ENCODE measurements at places on chromosomes 2 and 18.
A peak's percentile ranks its signal among the peaks of the same experiment; 100 is the strongest.

- DNase-seq: no peak
Observed at GRCh38 chr2:239946562-239946863, 78.6 kb downstream of the NDUFA10 start.

DNA sequence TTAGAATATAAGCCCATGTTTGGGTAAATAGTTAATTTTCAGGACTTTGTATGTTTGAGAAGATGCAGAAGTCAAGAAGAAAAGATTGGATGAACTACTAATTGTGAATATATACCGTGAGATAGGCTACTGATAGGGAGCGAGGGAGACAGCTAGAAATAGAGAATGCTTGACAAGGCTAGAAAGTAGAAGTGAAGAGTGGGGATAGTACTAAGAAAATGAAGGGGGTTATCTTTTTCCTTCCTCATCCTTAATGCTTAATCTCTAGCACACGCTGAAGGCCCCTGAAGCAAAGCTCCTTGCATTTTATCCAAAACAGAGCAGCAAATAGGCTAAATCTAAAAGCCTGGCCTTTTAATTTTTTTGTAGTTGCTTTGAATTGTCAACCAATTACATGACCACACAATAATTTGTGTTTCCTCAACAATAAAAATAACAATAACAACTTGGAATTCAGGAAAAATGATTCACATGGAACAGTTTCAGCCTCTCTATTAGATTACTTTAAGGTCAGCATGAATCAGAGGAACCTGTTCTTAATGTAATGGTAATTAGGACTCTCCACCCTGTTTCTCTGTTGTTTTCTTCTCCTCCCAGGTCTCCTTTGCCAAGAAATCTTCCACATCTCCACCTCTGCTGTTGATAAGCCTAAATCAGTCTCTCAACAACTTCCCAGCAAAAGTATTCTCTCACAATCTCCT, 1071.3 kb upstream of the ZEB2 start:
- no peak for DNase-seq

- DNase-seq: no peak
Observed at GRCh38 chr2:102301867-102302362, 9.4 kb upstream of the IL1RL1 start.

GRCh38 chr2:132547090-132547687, 122.8 kb downstream of the LYPD1 start:
- no peak for DNase-seq

DNA sequence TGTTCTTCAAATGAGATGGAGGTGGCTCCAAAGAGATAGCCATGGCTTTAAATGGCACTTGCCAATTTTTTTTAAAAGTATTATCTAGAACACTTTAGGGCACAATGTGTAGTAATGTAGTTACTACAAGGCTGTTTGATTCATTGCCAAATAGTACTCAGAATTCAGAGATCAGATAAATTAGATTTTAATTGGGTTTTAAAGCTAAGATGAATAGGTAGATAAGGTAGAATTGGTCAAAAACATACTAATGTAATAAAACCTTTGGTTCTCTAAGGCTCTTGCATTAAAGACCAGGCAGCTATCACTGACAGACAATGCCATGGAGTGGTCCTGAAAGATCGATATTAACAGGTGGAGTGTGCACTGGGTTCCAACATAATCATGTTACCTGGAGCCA, 365.9 kb downstream of the LRRTM1 start:
- no peak for DNase-seq

GRCh38 chr2:38113981-38114708, 38.2 kb upstream of the CYP1B1 start:
- no peak for DNase-seq

- no peak for DNase-seq
Observed at GRCh38 chr2:208872591-208872990, 466.0 kb downstream of the PTH2R start.

- DNase-seq: no peak
Observed at GRCh38 chr2:168256448-168256847, 9.1 kb upstream of the STK39 start.

- DNase-seq: no peak
Observed at GRCh38 chr18:57833441-57834101, 30.5 kb upstream of the ATP8B1 start.

- DNase-seq: no peak
Observed at GRCh38 chr18:12628706-12629702, 28.9 kb downstream of the SPIRE1 start.

- no peak for DNase-seq
Observed at GRCh38 chr18:72041313-72042032, 502.7 kb downstream of the CBLN2 start.

GRCh38 chr18:31487246-31488015, 10.5 kb upstream of the DSG2 start:
- no peak for DNase-seq

- no peak for DNase-seq
Observed at GRCh38 chr18:42925036-42925435, 190.4 kb downstream of the RIT2 start.

GRCh38 chr2:25104736-25105135, 62.9 kb downstream of the EFR3B start:
- DNase-seq: no peak

GRCh38 chr2:190537765-190538164, 3.2 kb upstream of the NEMP2 start:
- no peak for DNase-seq

GRCh38 chr2:62871506-62871905, 166.0 kb downstream of the EHBP1 start:
- DNase-seq: no peak

DNA sequence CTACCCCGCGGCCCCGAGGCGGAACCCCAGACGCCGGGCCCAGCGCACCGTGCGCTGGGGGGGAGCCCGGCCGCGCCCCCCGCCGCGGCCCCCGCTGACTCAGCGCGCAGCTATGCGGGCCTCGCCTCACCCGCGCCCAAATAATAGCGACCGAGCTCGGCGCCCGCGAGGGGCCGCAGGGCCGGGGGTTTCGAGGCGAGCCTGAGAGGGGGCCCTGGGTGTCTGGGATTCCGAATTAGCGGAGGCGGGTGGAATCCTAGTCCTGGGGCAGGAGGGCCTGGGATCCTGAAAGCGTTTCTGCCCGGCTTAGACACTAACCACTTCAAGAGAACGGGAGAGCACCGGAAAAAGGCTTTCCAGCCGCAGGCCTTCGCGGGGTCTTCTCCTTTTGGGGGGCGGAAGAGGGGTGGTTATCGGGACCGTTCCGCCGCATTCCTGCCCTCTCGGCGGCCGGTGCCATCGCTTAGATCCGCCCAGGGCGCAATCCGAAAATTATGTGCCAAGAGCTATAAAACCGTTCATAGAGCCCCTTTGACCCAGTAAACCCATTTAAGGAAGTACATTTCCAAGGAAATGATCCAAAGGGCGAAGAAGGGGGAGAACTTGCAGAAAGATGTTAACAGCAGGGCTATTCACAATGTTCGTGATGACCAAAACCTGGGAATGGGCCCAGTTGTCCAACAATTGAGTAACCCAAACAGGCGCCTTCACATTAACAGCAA, 681 bp upstream of the ROCK2 start:
- DNase-seq: peak; percentile 9

GRCh38 chr2:161239326-161240109, 68.7 kb upstream of the PSMD14 start:
- no peak for DNase-seq

- DNase-seq: no peak
Observed at GRCh38 chr2:173884025-173884802, 81.0 kb downstream of the SP3 start.

All from stimulated activated CD4-positive, alpha-beta T cell treated with anti-CD3 and anti-CD28 coated beads, Interleukin-1b, Interleukin-23, amount 100 ng/mL, for 1 hour (primary cell).